Ammon's horn (tissue), 1 donor: ENCODE measurements at places on chromosomes 7 and 10.

- DNase-seq = no peak
Observed at GRCh38 chr10:98980353-98980752, 255.3 kb downstream of the HPSE2 start.

GRCh38 chr10:12409161-12409560, 59.8 kb downstream of the CAMK1D start:
- DNase-seq = no peak

DNA sequence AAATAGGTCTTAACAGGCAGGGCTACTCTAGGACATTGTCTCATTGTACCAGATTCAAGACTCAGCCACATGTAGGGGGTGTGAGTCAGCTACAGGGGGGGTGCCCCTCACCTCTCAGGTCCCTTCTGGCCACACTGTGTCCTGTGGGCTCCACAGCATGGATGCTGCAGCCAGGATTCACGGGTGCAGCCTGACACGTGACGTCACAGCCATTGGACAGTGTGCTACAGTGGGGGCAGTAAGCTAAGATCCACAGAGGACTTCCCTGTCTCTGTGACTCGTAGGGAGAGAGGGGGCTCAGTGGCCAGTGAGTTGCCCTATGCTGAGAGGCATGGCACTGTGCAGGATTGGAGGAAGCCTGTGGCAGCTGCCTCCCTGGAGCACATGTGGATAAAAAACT, 77.9 kb downstream of the TMEM178B start:
- no peak for DNase-seq

DNA sequence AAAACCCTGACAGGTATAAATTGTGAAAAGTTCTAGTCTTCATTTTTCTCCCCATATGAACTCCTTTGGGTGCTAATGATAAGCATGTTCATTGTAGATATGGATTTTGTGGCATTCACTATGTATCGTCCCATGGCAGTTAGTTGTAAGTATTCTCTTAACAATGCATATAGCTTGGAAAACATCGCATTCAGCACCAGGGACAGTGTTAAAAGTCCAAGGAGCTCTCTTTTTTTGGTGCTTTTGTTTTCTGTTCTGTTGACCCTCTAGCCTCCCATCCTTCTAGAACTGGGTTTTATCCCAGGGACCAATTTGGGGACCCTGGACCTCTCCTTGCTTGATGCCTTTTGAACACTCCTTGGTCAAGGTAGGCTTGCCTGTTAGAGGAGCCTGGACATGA, 37.7 kb downstream of the INSYN2A start:
- DNase-seq = no peak
